ENCODE measurements at places on chromosomes 2 and 18.
A peak's percentile ranks its signal among the peaks of the same experiment; 100 is the strongest.

DNA sequence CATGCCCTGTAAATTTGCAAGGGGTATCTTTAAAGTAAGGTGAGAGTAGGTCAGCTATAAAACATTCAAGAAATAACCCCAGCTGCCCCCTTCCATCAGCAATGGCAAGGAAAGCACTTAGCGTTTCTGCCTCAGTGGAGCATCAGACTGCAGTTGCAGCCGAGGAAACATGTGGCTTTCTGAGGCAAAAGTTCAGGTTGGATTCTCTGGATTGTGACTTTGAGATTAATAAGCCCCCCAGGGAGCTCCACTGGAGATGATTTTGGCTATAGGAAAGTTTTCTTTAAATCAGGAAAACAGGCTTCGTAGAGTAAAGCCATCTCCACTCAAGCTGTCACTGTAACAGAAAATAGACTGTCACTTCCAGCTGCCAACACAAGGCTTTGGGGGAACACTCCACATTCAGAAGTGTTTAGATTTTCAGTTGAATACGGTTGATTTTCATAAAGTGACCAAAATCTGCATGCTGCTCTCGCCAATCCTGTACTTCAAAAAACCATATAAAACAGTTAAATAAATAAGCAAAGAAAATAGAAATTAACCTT is 15.3 kb upstream of the RIT2 start:
- DNase-seq: no peak

- DNase-seq: no peak
These were observed 45.0 kb upstream of the MTCL1 start for GRCh38 chr18:8660316-8660715.

- peak; percentile 55 for DNase-seq
These were observed 163.6 kb upstream of the VRK2 start for GRCh38 chr2:57882895-57883515.

- DNase-seq: peak; percentile 9
These were observed 1.3 kb downstream of the COLEC12 start for GRCh38 chr18:498931-499775.

GRCh38 chr2:62435720-62436119 is 70.3 kb downstream of the TMEM17 start:
- no peak for DNase-seq

DNA sequence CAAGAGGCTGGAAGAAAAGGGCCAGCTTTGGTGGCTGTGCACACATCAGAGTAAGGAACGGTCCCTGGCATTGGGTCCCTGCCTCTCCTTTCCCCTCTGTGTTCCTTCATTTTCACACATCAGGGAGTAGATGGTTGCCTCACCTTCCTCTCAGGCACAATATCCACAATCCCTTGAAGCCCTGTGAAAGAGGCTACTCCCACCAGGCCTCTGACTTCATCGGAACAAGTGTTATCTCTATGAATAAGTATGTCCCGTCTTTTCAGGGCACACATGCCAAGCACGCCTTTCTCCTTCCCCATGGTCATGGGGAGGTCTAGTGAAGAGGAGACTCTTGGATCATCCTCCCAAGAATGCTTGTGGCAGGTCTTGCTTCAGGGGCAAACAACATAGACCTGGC is 61.2 kb upstream of the LMAN1 start:
- no peak for DNase-seq

DNA sequence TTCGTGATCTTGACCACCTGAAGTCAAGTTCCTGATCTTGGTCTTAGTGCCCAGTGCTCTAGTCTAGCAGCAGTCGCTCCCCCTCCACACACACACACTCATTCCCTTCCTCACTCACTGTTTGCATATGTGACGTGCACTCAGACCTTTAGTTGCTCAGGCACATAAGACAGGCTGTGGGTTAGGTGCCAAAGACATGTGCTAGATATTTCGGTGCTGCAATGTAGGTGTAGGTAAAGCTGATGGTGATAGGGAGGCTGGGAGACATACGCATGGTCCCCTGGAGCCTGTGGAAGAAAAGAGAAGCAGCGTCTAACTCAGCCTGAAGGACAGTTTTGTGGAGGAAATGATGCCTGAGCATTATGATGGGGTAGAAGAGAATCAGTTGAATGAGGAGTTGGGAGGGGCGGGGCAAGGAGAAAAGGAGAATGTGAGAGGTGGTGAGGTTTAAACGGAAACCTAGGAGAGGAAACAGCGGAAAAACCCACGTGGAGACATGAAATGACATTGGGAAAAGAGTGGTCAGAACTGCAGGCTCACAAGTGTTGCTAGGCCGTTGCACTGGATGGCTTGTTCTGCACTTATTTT is 3.8 kb downstream of the TTC39C start:
- no peak for DNase-seq

DNA sequence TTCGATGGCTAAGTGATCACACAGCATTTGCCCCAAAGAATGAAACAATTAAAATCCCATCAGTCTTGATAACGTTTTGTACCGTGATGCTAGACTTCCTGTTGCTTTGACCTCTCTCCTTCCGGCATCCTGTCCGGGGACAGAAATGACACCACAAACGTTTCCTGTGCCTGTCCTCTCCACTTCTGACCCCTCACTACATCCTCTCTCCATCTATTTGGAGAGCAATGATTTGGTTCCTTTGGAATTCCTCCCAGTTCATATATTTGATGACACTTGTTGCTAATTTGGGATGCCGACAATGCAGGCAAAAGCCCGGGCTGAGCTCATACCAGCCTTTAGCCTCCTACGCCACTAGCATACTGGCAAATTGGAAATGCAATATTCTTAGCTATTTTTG is 151.2 kb upstream of the CCDC68 start:
- DNase-seq: no peak

DNA sequence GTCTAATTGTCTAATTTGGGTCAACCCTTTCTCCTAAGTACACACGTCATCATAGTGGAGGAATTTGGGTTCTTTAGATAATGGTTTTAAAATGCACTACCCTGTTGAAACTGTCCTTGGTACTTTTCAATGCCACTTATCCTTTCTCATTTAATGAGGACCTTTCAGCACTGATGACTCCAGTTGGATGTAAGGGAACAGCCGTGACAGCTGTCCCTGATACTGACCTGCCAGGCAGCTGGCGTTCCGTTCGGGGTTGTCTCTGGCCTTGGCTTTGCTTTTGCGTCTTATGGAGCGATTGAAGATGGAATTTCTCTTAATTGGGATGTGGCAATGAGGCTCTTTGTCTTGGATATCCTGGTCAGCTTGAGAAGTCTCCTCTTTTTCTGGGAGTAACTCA is 38.7 kb downstream of the NGEF start:
- no peak for DNase-seq

- DNase-seq: no peak
These were observed 77.0 kb downstream of the PRKCE start for GRCh38 chr2:45728458-45728942.

DNA sequence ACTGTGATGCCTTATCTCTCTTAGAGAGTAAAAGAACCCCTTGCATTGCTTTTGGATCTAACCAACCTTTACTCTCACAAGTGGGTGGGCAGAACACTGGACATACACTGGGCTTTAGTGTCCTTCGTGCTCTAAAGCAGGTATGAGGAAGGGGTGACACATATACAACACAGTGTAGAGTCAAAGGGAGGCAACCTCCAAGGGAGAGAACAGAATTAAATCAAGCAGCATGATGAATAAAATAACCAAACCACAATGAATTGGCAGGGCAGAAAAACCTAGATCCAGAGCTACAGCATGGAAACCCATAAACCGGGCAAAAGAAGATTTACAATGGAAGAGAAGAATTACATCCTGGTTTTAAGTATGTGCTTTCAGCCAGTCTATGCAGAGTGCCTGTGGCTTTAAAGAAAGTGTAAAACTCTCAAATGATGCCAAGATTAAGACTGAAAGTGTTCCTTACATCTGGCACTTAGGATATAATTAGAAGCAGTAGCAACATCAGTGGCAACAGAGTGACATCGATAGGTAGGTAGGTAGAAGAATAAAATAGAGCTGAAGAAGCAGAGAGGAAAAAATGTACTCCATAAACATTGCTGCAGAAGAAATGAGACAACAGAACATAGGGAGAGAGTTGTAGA is 191.7 kb upstream of the ZC3H15 start:
- no peak for DNase-seq

GRCh38 chr18:51211552-51211951 is 14.1 kb upstream of the MEX3C start:
- no peak for DNase-seq

DNA sequence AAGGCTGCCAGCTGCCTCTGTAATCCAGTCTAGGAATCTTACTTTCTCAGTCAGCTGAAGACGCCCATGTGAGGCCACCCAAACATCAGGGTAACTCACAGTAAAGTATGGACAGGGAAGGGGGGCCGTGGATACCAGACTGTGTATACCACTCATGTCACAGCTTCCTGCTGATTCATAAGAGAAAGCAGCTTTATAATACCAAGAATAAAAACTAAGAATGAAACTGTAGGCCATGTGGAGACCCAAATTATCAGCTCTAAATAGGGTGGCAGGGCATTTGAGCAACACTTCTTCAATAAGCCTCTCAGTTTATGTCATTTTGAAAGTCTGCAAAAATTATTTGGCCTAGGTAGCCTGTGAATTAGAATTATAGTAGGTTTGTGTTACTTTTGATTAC is 115.0 kb upstream of the CDCA7 start:
- DNase-seq: no peak

- DNase-seq: no peak
These were observed 15.4 kb upstream of the MSGN1 start for GRCh38 chr2:17800693-17801458.

- DNase-seq: no peak
These were observed 16.5 kb upstream of the TEX51 start for GRCh38 chr2:126882181-126882580.

DNA sequence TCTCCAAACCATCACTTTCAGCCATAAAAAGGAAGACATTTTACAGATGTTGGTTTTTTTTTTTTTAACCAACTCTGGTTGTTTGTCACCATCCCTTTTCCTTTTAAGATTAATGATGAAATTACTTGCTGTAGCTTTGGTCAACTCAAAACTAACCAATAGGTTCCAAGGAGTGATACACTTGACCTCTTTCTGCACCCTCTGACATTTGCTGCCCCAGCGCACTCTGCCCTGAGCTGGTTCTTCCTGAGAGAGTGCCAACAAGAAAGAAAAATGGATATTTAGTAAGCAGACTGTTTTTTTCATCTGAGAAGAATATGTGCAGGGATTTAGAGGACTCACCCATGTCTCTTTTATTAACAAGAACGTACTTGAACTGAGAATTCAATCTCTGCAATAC is 520.0 kb downstream of the TXNL1 start:
- no peak for DNase-seq

GRCh38 chr2:50607721-50608120 is 424.2 kb downstream of the NRXN1 start:
- no peak for DNase-seq
